Esophagus squamous epithelium (tissue), 5 donors: ENCODE measurements at places on chromosomes 6 and 20. TPM values are rescaled to one million over a fixed set of nuclear protein-coding genes. Genes with fewer than 3 reads are reported as not detected.

- no peak overlapping the region for H3K27ac ChIP-seq
- no peaks in the 10 kb centered on the region for H3K27me3 ChIP-seq
- no peaks in the 10 kb centered on the region for H3K36me3 ChIP-seq
- no peak for DNase-seq
- peak overlapping the region; percentile 67 for H3K4me3 ChIP-seq
Observed at GRCh38 chr6:169700296-169700695, 1.5 kb downstream of the WDR27 start.

Gene COL12A1
- 34.6 TPM for total RNA-seq

DNA sequence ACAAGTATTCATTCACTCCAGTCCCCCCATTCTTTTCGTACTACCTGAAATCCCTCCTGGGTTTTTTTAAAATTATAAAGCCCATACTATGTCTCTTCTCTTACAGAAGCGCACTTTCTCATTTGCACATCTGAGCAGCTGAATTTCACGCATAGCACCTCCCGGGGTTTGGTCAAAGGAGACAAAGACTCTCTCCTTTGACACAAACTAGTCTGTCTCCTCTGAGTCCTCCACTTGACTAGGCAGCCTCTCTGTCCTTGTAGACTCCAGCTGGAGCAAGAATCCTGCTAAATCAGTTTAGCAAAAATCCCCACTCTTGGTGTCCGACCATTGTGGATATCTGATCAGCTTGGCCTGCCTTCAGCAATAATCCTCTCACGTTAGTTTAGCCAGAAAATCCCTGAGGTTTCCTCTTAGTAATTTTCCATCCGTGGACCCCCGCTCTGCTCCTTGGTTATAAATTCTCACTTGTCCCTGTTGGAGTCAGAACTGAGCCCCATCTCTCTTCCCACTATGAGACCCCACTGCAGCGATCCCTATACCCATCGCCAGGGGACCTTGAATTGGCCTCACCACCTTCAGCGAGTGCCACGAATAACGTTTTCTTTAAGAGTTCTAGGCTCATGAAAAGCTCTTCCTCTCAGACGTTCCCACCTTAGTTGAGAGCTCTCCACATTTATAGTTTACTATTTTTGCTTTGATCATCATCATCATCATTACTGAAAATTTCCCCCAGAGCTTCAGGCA lies 29.0 kb downstream of the PDYN start:
- H3K36me3 ChIP-seq, result no peaks in the 10 kb centered on the region
- H3K4me3 ChIP-seq, result no peak overlapping the region
- no peak overlapping the region for H3K27ac ChIP-seq

GRCh38 chr6:106318851-106319250 lies 6.7 kb downstream of the ATG5 start:
- H3K27me3 ChIP-seq, result no peaks in the 10 kb centered on the region
- DNase-seq, result no peak
- no peak overlapping the region for H3K4me3 ChIP-seq
- H3K27ac ChIP-seq, result no peak overlapping the region
- H3K4me1 ChIP-seq, result peaks cover 49% of the 10 kb centered on the region
- peaks cover 22% of the 10 kb centered on the region for H3K36me3 ChIP-seq
